Gastroesophageal sphincter (tissue), 4 donors: ENCODE measurements at places on chromosomes 3 and 15. TPM values are rescaled to one million over a fixed set of nuclear protein-coding genes. Genes with fewer than 3 reads are reported as not detected.

APEH gene
- 66.5 TPM for total RNA-seq

NANOGP8 gene
- not detected for total RNA-seq

ZNF502 gene
- total RNA-seq = 10.0 TPM

SLC28A2 gene
- not detected for total RNA-seq

IQCF5 gene
- not detected for total RNA-seq

GABRB3 gene
- total RNA-seq = 4.2 TPM
